ENCODE measurements at places on chromosomes 4 and X.

GRCh38 chrX:40314070-40314469, 216.3 kb upstream of the BCOR start:
- no peak for DNase-seq

DNA sequence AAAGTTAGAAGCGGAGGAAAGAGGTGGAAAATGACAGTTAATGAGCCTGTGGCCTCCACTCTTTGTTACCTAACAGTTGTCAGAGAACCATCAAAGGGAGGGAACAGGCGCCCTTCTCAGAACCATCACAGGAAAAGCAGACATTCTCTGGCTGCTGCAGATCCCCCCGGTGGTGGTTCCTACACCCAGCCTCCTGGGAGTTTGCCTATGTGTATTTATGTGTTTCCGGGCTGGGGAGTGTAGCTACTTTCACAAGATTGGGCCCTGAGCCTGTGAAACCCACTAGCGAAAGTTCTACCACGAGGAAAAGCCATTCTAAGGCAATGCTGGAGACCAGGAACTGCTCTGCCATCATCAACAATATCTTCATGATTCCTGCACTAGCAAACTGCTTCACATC, 52.7 kb upstream of the BCOR start:
- DNase-seq = no peak

GRCh38 chr4:100895556-100896197, 377.9 kb upstream of the EMCN start:
- DNase-seq = no peak

DNA sequence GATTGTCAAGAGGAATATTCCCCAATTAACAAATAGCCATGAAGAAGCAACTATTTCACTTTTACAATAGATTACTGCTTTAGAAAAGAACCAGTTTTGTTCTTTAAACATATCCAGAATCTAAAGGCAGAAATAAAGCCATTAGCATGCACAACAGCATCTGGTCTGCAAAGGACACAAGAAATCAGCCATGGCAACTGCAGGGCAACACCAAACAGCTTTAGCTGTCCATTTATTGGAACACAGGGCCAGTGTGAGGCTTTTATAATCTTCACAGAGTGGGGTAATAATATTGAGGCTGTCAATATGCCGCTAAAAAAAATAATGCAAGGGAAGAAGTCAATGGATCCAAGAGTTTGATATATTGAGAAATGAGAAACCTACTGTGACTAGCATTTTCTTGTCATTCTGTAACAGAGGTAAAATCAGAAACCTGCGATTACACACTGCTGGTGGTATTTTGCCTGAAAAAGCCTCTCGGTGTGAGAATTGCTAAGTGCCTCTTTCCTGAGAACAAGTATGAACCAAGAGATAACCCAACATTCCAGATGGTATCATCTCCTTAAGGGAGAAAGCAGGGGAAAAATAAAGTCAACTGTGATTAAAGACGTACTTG, 2.7 kb upstream of the BANK1 start:
- no peak for DNase-seq

DNA sequence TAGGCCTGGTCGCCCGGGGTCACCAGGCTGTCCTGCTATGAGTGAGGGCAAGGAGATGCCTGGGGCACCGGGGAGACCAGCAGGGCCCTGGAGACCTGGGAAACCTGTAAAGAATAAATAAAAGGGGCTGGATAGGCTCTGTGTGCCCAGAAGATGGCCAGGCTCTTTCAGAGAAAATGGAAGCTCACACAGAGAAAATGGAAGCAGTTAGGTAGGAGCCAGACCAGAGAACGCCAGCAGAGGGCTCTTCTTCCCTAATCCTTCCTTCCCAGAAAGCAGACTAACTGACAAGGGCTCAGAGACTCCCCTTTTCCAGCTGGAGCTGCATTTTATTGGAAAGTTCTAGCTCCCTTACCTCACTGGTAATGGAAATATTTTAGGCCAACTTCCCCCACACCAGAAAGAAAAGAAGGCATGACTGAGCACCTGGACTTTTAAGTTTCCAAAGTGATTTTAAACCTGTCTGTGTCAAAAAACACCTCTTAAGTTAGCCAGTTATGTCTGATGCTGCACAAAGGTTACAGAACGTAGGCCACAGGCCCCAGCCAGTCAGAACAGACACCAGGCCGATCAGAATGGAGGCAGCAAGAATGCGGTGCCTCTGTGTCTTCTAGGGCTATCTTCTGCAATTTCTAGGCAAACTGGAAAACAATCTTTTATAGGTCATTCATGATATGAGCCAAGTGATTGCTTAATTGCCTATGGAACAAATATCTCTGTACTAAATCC, 74.0 kb downstream of the ATG4A start:
- no peak for DNase-seq

DNA sequence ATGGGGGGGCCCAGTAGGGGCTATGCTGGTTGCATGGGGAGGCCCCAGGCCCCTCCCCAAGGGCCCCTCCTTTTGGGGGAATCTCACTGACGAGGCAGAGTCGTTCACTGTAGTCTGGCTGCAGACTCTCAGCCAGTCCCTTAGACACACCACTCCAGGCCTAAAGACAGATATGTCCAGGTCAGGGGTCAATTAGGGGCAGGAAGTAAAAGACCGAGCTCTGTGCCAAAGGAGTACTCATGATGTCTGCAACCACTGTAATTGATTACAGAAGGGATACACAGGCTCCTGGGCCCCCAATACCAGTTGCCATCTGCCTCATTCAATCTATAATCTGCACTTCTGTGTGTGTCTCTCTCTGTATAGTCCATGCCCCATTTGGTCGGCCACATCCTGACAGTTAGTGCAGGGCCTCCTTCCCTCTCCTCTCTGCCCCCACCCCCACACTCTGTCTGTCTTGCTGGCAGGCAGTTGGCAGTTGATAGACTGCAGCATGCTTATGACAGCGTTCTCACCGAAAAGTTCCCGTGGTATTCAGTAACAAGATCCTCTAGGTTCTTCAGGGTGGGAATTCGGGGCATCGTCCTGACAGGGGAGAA, 1.3 kb upstream of the CXorf65 start:
- DNase-seq = no peak

- no peak for DNase-seq
Measured at GRCh38 chr4:122997463-122998101, 75.2 kb upstream of the NUDT6 start.

DNA sequence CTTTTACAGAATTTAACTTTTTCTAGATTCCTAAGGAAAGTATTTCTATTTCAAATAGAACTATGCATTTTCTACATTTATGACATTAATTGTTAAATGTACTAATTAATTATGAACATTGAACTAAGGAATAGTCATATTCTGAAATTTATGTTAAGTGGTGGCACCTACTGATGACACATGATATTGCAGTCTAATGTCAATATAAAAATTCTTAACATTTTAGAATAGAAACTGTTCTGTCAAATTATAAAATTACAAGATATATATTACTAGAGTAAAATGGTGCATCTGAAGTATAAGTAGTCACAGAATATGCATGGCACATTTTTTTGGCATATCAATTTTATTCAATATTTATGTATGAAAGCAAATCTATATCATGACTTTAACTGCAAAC, 40.2 kb upstream of the NDNF start:
- no peak for DNase-seq
